Sigmoid colon (tissue), 7 donors: ENCODE measurements at places on chromosomes 7 and 10. TPM values are rescaled to one million over a fixed set of nuclear protein-coding genes. Genes with fewer than 3 reads are reported as not detected.

Gene OR2F1
- polyA plus RNA-seq, result not detected

Gene ELFN1
- 0.83 TPM for polyA plus RNA-seq

DNA sequence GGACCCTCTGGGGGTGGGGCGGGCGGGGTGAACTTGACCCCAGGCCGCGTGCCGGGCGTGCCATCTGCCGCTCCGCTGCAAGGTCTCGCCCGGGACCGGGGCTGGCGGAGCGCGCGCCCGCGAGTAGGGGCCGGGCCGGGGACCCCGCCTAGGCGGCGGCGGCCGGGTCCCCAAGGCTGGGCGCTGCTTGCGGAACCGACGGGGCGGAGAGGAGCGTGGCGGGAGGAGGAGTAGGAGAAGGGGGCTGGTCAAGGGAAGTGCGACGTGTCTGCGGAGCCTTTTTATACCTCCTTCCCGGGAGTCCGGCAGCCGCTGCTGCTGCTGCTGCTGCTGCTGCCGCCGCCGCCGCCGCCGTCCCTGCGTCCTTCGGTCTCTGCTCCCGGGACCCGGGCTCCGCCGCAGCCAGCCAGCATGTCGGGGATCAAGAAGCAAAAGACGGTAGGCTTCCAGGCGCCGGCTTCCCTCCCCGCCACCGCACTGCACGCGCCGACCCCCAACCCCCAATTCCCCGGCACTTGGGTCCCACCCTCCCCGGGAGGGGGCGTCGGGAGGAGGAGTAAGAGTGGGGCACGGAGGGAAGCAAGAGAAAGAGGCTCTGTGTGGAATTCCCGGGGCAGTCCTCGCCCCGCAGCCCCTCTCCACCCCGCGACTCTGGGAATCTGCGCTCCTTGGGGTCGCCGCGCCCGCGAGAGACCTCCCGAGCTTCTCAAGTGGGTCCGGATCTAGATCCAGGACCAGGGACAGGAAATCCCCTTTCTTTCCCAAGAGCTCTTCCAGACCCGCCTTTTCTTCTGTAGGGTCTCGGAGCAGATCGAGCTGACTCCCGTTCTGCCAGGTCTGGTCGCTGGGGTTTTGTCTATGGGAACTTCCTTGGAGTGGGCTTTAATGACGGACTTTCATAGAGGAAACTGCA, at the start of gene PAPSS2:
Gene PAPSS2 (plus strand): TSS at position 308 of the 913 bp plus-strand sequence. CDS start 104 bp downstream, at position 412.
- DNase-seq, result peak; percentile 87

Gene TMEM176A
- 150 TPM for polyA plus RNA-seq

DNA sequence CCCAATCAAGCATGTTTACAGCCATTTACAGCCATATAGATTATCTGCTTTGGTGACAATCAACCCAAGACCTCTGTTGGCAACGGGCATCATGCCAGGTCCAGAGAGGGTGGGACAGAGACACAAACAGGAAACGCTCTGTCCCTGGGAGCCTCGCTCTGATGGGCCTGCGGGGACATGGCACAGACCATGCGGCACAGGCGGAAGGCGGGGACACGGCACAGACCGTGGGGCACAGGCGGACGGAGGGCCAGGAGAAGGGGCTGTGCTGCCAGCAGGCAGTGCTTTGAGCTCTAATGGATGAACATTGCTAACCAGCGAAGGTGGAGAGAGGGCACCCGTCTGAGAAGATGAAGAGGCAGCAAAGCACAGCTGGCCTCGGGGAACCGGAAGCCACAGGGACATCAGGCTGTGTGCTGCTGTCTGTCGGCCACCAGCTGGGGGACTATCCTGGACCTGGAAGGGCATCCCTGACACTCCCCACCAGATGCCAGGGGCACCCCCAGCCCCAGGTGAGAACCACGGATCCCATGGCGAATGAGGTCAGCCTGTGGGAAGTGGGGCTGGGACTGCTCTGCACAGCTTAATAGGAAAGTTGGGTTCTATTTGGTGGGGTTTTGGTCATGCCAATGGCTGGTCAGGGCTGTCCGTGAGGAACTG, 61.0 kb downstream of the DIP2C start:
- DNase-seq, result no peak
